CD4-positive, alpha-beta T cell treated with Interleukin-6 for 4 hours (primary cell): ENCODE measurements at places on chromosomes 12 and 14.

DNA sequence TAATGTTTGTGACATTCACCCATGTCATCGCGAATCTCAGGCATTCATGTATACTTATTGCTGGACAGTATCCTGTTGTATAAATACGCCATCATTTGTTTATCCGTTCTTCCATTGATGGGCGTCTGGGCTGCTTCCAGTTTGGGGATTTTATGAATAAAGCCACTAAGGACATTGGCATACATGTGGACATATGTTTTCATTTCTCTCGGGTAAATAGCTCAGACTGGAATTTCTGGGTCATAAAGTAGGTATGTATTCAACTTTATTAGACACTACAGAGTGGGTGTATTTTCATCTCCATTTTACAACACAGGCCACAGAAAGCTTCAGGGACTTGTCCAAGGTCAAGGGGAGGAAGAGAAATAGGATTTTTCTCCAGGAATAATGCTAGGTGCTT, 48.9 kb downstream of the HRK start:
- DNase-seq, result no peak

GRCh38 chr12:110741341-110742095, 1.2 kb downstream of the PPP1CC start:
- DNase-seq, result peak; percentile 40

GRCh38 chr12:53123578-53124351, 20.5 kb downstream of the SOAT2 start:
- DNase-seq, result no peak

DNA sequence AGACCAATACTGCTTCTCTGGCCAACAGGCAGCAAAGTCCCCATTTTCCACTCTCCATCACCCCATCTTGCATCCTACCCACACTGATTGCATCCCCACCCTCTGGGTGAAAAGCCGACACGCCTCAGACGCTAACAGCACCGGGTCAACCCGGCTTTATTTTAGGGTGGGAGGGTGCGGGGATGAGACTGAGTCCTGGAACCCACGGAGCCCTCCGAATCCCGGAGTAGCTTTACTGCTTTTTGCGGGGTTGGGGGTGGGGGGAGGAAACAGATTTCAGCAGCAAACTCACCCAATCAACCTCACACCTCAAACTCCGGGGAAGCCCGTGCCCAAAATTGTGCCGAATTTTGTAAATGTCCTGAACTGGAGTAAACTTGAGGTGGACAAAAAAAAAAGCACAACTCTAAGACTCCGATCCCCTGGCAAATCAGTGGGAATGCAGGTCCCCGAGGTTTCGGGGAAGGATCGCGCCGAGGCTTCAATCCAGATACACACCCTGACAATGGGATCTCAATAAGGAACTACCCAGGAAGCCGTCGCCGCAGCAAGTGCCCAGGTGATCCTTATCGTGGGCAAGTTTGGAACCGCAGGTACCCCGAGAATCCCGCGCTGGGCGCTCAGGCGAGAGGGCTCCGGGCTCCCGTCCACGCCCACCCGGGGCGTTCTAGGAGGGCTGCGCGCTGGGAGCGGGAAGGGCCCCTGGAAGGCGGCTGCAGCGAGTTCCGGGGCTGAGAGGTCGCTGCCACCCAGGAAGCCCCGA, 1.1 kb downstream of the GCH1 start:
- DNase-seq, result peak; percentile 19

DNA sequence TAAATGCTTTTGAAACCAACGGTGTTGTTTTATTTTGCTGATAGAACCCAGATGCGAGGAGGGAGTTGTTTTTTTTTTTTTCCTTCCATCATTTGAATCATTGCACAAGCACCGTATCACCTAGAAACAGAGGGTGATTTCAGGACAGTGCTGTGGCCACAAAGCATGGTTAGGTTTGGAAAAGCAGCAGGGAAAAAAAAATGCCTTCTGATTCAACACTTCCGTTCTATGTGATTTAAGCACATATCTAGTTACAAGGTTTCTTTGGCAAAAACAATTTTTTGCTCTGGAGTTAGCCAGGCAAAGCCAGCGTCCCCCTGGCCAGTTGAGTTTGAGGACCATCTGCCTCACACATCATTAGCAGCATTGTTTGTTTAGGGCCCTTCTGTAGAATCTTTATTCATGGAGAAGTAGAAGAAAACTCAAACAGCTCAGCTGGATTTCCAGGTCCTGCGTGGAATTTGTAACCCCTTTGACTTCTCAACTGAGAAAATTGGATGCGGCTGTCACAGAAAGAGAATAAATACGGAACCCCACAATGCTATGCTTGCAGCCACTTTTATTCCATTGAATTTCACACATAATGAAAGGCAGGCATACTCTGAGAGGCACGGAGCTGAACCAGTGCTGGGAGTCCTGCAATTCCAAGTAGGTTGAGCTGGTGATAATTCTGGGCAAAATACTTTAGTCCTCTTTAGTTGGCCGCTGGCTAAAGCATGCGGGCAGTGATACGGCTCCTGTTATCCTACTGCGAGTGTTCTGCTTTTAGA, 17.0 kb upstream of the WNT5B start:
- DNase-seq, result no peak
